ENCODE measurements at places on chromosomes 16 and 17.

DNA sequence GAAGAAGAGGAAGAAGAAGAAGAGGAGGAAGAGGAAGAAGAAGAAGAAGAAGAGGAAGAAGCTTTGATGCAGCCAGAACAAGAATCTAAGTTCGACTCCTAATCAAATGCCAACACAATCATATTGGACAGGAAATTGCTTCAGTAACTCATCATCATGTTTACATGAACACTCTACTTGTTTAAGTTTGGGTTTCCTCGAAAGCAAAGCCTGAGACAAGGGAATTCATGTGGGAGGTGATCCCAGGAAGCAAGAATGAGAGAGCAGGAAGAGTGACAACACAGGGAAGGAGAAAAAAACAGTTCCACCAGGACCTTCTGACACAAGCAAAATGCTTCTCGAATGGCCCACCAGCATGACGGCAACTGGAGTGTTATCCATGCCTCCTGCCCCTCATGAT lies 279.0 kb downstream of the PMP22 start:
- DNase-seq, result no peak

- DNase-seq, result no peak
These were observed 6.6 kb downstream of the CCL23 start for GRCh38 chr17:36011201-36011600.

GRCh38 chr17:8488901-8489300 lies 53.2 kb downstream of the NDEL1 start:
- no peak for DNase-seq

DNA sequence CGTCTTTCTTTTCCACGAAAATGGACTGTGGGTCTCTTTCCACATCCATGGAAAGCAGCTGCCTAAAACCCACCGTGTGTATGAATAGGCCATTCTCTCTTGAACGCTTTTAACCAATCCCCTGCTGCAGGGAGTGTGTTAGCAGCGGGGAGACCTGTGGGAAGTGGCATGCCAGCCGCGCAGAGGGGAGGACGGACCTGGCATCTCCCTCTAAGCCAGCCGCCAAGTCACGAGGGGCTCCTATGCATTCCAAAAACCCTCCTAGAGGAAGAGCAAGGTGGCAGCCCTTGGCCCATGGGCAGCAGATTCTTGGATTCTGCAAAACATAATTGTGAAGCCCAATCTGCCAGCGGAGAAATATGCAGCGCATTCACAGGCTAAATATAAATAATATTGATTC lies 15.4 kb downstream of the RBFOX3 start:
- no peak for DNase-seq

DNA sequence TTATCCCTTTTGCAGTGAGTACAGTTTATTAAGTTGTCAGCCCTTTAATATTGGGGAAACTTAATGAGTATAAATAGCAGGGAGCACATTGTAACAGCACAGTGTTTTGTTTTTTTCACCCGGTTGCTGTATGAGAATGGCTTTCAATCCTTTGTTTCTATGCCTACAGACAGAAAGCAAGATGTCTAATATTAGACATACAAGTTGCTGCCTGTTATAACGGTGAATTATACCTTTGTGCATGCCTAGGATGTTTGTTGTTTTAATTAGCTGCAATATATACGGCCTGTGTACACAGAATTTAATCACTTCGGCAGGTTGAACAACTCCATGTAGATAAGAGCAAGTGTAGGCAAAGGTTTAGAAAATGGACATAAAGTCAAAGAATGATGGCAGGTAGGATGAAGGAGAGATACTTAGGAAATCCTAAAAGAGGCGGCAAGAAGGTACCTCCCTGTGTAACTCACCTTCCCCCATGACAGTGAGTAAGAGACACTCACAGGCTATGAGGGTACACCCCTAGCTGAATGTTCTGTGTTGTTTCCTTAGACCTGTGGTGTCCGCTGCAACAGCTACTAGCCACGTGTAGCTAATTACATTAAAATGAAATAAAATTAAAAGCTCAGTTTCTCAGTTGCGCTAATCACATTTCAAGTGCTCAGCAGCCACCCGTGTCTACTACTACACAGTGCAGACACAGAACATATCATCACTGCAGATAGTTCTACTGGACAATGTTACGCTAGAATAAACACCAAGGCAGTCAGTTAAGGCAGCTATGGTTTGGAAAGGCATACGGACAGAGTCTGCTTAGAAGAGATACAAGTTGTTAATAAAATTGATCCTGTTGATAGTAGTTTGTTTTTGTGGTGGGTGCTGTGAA lies 10.9 kb downstream of the SLC7A6OS start:
- no peak for DNase-seq

Data from activated CD4-positive, alpha-beta T cell treated with anti-CD3 and anti-CD28 coated beads for 1 hour (primary cell).